ENCODE measurements at places on chromosomes 16 and 17. TPM values are rescaled to one million over a fixed set of nuclear protein-coding genes. Genes with fewer than 3 reads are reported as not detected.
A peak's percentile ranks its signal among the peaks of the same experiment; 100 is the strongest.

GRCh38 chr16:84368308-84368996, at the start of gene ATP2C2:
ATP2C2 (plus strand) TSS chr16:84368538; CDS start chr16:84368616, 78 bp downstream.
- no peak for DNase-seq

DNA sequence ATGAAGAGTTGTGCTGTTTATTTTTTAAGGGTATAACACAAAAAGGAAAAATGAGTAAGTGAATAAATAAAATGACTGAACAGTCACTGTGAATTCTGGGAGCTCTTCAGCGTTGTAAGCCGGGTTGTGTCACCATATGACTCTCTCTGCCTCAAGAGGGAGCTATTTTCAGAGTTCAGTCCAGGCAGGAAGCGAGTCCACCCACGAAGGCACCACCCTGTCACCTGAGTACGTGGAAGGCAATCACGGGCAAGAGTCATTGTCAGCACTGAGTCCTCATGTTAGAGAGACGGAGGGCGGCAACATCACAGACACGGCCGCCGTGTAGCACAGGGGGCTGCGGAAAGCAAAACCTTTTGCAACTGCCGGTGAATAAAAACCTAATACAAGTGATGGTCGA, 227.6 kb downstream of the UTP18 start:
- DNase-seq, result no peak

DNA sequence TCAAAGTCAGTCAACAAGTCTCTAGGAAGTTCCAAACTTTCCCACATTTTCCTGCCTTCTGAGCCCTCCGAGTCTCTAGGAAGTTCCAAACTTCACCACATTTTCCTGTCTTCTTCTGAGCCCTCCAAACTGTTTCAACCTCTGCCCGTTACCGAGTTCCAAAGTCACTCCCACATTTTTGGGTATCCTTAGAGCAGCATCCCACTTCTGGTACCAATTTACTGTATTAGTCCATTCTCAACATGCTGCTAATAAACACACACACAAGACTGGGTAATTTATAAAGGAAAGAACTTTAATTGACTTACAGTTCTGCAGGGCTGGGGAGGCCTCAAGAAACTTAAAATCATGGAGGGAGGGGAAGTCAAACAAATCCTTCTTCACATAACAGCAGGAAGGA, 169.0 kb upstream of the HS3ST3A1 start:
- DNase-seq, result no peak

- peak; percentile 36 for DNase-seq
Observed at GRCh38 chr17:38702166-38702915, 2.7 kb upstream of the MLLT6 start.

GRCh38 chr16:49366669-49367068, 6.9 kb upstream of the C16orf78 start:
- DNase-seq, result no peak

Gene ADAM11
- 0.25 TPM for total RNA-seq

GRCh38 chr16:13436641-13437412, 483.1 kb upstream of the ERCC4 start:
- no peak for DNase-seq

DNA sequence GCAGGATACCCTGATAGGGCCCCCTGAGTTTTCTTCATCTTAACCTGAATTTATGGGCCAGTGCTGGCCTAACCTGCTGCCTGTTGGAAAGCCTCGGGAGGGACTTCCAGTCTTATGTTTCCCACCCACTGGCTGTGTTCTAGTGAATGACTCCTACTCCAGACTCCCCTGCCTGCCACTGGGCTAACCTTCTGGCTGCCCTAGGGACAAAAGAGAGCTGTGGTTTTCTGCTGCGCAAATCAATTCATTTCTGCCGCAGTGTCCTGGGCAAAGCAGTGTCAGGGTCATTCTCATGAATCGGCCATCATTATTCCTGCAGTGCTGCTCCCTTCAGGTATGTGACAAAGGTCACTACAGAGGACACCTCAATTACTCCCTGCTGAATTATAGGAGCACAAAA, 386.2 kb downstream of the UTP18 start:
- no peak for DNase-seq

DNA sequence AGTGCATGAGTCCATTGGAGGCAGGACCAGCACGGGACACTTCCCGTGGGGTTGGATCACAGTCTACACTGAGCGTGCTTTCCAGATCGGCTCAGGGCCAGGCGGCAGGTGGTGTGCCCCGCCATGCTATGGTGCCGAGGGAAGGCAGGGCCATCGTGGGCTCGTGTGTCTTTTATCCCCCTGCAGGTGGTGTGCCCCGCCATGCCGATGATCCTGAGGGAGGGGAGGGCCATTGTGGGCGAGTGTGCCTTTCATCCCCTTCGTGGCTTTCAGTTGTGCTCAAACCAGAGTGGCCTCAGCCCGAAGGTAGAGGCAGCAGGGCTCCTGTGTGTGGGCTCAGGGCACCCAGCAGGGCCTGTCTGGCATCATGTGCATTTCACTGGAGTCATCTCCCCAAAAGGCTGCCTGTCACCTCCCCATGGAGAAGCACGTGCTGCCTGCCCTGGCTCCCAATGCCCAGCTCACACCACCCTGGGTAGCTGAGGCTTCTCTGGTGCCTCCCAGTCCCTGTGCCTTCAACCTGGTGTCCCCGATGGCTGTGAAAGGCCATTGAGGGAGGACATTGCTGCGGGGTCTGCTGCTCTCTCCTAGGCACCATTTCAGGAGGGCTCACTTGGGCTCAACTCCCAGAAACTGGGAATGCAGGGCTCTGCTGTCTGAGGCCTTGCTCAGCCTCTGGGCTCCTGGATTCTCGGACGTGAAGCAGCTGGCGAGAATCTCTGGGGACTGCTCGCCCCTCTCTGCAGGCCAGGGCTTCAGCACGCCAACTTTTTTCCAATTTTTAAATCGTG, 207.6 kb downstream of the NPIPB11 start:
- no peak for DNase-seq

Gene SOX8
- total RNA-seq, result 0.99 TPM

GRCh38 chr17:7854851-7855659, at the start of gene TMEM88:
TMEM88 (plus strand) TSS chr17:7855066; CDS start chr17:7855075, 9 bp downstream.
- no peak for DNase-seq

Gene CCL2
- 135 TPM for total RNA-seq

GRCh38 chr16:31400191-31400590, 7.1 kb downstream of the ITGAD start:
- no peak for DNase-seq

Gene DPEP1
- total RNA-seq, result 0.39 TPM

GRCh38 chr17:59378675-59379074, 47.2 kb downstream of the YPEL2 start:
- peak; percentile 91 for DNase-seq

DNA sequence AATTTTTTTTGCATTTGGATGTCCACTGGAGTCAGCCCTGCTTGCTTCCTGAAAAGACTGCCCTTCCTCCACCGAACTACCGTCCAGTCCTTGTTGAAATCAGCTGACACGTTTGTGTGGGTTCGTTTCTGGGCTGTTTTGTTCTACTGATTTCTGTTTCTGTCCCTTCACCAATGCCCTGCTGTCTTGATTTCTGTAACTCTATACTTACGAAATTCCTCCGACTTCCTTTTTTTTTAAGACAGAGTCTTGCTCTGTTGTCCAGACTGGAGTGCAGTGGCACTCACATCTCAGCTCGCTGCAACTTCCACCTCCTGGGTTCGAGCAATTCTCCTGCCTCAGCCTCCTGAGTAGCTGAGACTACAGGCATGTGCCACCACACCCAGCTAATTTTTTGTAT, 8.4 kb upstream of the GAA start:
- no peak for DNase-seq

DNA sequence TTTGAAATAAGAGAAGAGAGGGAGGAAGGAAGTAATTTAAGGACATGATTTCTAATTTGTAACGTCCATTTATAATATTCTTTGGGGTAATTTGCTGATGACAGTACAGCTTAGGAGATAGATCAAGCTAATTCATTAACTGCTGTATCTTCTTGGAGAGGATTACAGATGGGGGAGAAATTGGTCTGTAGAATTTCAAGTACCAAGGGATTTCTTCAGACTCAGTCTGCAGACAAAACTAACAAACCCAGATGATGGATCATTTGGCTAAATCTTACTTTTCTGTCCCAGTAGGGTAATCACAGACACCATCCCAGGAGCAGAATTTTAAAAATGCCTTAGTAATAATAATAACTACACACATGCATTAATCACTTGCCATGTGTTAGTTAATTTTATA, 711.8 kb downstream of the KCNJ2 start:
- no peak for DNase-seq

DNA sequence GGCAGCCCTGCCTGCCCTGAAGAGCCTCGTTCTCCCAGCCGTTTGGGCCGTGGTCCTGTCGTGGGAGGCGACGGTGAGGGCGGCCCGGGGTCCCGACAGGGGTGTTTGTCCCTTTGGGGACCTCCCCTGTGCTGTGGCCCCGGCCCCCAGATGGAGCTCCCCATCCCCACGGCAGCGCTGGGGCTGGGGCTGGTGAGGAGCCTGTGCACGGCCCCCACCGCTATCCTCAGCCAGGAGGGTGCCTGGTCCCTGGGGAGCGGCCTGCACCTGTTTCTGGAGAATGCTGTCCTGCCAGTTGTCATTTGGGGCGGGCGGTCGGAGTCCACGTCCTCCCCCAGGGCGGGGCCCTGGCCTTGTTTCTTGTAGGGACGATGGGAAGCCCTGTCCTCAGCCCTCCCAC, 6.6 kb downstream of the CAPN15 start:
- DNase-seq, result no peak

DNA sequence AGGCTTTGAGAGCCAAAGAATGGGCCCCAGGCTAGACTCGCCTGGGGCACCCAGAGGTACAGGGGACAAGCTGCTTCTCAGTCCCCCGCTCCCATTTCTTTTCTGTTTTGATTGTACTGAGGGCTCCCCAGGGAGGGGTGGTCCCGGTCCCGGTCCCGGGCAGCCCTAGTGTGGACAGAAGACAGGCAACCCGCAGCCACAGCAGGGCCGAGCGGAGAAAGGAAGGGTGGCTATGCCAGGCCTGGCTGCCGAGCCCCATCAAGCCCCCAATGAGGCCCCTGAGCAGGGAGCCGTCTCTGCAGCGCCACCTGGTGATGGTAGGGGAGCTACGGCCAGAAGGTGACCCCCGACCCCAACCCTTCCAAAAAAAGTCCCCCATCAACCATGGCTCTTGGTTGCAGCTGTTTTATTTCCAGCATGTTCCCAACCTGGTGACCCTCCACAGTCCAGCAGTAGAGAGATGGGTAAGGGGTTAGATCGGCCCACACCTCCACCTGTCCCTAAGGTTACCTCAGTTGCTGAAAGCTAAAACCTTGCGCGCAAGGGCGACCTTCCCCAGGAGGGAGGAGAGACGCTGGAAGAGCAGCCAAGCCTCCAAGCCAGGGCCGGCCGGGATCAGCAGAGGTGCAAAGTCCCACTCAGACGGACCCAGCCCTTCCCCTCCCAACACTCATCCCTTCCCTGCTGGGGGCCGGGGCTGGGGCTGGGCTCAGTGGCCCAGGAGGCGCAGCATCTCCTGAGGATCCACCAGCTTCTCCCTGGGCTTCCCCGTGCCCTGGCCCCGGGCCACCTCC, 2.6 kb upstream of the GRIN2C start:
- DNase-seq, result no peak

DNA sequence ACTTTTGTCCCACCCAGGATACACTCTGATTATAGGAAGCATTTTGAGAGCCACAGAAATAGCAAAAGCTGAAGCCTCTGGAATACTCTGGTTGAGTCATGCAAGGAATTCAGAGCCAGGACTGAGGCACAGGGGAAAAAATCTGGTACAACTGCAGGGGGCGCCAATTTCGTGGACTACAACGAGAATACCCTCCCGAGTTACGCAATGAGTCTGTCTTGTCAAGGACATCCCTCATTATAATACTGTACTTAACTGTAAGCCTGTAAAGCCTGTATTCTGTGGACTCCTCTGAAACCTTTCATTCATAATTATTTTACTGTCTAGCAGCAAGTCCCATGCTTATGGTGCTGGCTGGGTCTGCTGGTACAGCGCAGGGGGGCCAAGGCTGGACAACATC, 7.8 kb downstream of the HOXB1 start:
- DNase-seq, result no peak

DNA sequence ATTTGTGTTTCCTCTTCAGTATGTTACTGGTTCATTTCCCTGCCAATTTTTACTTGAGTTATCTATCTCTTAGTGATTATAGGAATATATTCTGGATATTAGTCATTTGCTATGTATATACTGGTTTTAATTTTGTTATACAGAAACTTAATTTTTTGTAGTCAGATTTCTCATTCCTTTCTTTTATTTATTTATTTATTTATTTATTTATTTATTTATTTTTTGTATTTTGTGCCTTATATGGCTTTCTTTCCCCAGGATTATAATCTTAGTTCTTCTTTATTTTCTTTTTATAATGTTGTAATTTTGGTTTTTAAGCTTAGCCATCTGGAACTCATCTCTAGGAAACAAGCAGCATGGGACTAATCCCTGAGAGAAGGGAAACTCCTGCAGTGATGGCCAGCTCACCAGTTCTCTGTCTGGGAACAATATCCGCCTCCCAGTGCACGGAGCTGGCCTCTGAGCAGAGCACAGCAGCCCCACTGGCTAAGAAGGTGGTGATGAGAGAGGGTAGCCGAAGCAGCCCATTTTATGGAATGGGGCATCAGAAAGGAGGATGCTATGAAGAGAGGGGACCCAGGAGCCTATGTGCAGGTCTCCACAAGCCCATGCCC, 54.5 kb upstream of the ADORA2B start:
- DNase-seq, result no peak

DNA sequence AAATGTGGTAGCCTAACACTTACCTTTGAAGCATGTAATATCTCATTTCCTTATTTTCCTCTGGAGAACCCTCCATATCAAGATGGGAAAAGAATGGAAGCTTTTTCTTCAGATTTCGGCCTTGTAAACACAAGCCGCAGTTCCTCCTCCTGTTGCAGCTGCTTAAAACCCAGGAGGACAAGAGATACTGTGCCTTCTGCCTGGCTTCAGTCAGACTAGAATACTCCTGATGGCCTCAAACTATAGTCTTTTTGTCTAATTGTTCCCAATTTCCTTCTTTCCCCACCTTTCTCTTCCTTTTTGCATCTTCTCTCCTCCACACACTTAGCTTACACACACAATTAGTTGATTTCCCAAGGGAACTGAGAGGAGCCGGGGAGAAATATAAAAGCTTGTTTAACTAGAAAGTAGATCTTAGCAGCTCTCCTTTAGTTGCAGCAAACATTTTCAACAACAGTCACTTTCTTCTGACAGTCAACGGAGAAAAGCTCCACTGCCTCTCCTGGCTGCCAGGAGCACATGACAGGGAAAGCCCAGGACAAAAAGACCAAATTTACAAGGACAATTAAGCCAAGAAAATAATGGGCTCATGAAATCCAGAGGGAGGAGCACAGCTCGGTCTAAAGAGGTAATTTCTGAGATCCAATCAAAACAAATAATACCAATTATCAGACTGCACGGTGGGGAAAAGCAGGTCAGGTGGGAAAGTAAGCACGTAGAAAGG, 76.4 kb upstream of the C17orf78 start:
- DNase-seq, result no peak
